ENCODE measurements at places on chromosomes 6 and 20.
A peak's percentile ranks its signal among the peaks of the same experiment; 100 is the strongest.

- peak; percentile 92 for DNase-seq
Observed at GRCh38 chr20:1225783-1226654, at the start of gene RAD21L1. TSS of gene RAD21L1 (plus strand) at chr20:1226044. CDS start at chr20:1228454, 2,410 bp downstream.

GRCh38 chr6:53906842-53907241 lies 112.0 kb downstream of the LRRC1 start:
- no peak for DNase-seq

DNA sequence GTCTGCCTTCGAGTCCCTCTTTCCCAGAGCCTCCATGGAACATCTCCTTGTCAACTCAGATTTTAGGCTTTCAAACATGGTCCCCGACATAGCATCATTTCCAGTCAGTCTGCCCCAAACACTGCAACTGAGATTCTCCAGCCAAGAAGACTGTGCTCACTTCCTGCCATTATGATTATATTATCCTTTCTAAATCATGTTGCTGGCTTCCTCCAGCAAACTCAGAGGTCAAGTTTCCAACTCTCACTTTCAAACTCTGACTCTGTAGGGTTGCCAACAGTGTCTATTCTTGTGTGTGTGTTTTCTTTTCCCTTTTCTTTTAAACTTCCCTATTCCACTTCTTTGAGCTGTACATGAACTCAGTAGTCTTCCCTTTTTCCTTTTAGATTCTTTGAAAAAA lies 61.2 kb upstream of the TRAF3IP2 start:
- no peak for DNase-seq

DNA sequence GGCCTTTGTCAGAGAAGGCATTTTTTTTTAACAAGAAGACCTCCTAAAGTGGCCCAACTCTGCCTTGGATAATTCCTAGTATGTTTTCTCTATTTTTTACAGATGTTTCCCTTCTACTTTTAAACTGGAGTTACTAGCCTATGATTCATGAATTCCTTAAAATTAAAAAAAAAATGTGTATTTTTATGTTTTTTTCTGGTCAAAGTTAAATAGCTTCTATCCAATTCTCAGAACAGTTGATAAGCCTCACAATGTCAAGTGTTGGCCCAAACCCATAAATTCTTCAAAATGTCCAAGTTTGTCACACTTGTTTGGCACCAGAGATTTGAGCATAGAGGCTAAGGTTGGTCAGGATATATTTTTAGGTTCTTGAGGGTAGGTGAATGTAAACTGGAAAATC lies 64.0 kb downstream of the JAG1 start:
- DNase-seq, result no peak

DNA sequence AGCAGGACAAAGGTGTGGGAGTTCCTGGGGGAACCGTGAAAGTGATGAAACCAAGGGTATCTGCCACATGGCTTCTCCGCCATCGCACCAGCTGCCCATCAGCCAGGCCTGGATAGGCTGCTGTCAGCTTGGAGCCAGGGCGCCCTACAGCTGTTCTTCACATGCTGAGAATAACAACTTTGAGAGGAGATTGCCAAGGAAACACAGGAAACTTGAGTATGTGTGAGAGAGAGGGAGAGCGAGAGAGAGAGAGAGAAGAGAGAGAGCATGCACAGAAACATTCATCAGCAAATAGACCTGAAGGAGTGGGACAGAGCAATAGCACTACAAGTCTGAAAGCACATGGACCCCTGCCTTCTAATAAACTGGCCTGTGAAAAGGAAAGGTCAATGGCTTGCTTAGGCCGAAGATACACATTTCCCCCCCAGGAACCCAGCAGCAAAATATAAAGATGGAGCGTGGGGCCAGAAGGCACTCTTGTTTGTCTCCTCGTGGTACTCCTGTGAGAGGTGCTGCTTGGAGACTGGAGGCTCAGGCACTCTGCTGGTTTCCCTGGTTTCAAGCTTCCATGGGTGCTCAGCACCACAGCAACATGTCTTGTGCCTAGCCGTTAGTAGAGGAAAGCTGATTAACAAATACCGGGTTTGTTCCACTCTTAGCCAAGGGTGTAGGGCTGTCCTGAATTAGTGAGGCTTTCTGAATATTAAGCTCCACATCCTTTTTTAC lies 53.0 kb downstream of the SNAP25 start:
- peak; percentile 39 for DNase-seq

- DNase-seq, result no peak
Observed at GRCh38 chr6:34658605-34659265, 37.8 kb downstream of the ILRUN start.

GRCh38 chr6:53152576-53152975 lies 3.9 kb upstream of the GCM1 start:
- no peak for DNase-seq

GRCh38 chr6:117270055-117270842 lies 4.9 kb downstream of the VGLL2 start:
- peak; percentile 65 for DNase-seq
